ENCODE measurements at places on chromosomes 12 and 14.

DNA sequence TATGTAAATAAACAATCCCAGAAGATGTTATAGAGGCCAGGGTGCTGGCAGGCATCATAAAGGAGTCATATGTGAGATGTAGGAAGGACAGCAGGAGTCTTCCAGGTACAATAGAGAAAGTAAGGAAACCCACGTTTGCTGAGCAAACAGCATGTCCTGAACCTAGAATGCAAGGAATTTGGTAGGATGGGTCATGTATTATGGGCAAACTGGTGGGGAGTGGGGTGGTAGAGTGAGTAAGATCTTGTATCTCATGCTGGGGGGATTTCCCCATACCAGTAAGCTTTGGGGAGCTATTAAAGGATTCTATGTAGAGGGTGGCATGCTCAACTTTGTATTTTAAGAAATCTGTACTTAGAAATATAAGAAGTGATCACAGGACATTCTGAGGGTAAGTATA is 41.0 kb downstream of the CDKL1 start:
- DNase-seq: no peak

GRCh38 chr14:68974759-68975347 is 4.2 kb downstream of the ACTN1 start:
- DNase-seq: no peak

- no peak for DNase-seq
Observed at GRCh38 chr12:110344657-110345056, 58.9 kb downstream of the ANAPC7 start.

GRCh38 chr12:93950311-93950710 is 198.1 kb upstream of the PLXNC1 start:
- no peak for DNase-seq

GRCh38 chr14:101022916-101023435 is 119.5 kb upstream of the RTL1 start:
- no peak for DNase-seq

GRCh38 chr12:132284071-132284826 is 45.1 kb downstream of the GALNT9 start:
- DNase-seq: no peak

DNA sequence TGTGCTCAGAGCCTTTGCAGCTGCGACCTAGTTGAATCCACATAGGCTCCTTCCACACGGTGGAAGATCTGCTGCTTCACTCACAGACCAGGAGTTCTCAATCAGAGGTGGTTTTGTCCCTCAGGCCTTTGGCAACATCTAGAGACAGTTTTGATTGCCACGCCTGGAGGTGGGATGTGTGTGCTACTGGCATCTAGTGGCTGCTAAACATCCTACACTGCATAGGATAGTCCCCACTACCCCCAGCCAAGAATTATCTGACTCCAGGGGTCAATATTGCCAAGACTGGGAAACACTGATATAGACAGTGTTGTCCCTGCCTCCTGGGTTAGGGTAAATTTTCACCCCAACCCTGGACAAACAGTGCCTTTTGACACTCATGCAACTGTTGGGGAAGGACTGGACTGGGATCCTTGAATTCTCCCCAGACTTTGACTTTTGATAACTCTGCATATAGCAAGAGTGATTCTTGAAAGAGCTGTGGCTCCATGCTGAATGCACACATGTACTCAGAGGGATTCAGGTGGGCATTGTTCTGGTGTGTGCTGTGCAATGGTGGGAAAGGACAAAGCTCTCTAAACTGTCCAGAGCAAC is 39.8 kb downstream of the BAZ2A start:
- DNase-seq: no peak

DNA sequence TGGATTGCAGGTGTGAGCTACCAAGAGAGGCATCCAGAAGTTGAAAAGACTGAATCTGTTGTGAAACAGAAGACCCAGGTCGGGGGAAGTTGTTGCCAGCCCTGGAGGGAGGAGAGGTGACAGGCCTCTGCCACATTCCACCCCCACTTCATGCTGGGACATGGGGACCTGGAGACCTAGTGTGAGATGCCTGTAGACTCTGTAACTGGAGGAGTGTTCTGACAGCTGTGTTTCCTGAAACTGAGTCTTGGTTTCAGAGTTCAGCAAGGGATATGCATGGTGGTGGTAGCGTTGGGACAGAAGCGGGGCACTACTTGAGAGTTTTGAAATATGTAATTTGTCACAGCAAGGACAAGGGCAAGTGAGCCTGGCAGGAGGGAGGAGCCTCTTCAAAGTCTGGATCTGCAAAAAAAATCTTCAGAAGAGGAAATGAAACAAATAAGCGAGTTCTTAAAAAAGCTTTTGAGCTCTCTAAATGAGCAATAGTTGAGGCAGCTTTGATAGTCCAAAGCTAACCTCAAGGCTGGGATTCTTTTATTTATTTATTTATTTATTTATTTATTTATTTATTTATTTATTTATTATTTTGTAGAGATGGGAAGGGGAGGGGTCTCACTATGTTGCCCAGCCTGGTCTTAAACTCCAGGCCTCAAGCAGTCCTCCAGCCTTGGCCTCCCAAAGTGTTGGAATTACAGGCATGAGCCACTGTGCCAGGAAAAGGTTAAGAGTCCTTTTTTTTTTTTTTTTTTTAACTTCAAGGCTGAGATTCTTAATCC is 58.9 kb upstream of the EEA1 start:
- DNase-seq: peak; percentile 91

GRCh38 chr12:56014205-56014604 is 6.6 kb upstream of the IKZF4 start:
- DNase-seq: no peak

- DNase-seq: no peak
Observed at GRCh38 chr12:14111230-14111865, 129.9 kb upstream of the GRIN2B start.

- peak; percentile 54 for DNase-seq
Observed at GRCh38 chr14:81767266-81767995, 233.8 kb upstream of the SEL1L start.

DNA sequence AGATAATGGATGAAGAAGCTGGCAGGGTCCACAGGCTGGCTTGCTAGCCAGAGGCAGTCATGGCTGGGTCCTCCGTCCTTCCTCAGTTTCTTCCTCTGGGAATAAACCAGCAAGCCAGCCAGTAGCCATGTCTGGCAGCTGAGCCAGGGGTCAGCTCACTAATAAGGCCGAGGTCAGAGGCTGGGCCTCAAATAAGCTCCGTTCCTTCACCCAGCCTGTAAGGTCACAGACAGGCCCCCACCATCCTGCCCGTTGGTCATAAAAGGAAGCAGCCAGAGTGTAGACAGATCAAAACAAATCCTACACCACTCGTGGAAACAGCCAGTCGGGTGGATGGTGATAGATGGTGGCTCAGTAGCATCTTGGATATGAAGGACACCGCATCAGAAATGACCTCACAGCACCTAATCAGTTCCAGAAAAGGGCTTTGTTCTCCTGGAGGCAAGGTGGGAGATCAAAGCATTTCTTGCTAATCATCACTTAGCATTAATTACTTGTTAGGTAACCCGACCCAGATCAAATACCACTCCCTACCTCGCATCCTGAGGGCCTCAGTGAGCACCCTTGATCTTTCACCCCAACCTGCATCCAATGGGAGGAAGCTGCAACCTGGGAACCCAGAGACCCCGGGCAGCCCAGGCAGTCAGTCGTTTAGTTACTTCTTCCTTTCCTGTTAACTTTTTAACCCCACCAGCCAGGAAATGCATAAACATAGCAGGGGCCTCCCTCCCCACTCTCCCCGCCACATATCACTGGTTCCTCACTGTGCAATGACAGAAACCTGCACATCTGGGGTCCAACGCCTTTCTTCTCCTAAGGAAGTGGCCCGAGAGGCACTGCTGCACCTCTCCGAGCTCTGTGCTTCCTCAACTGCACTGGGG is 90.2 kb downstream of the KDM2B start:
- DNase-seq: no peak

- no peak for DNase-seq
Observed at GRCh38 chr12:66915306-66915904, 236.5 kb upstream of the GRIP1 start.

Measured in suppressor macrophage treated with lipopolysaccharide for 4 hours (primary cell).